Activated naive CD4-positive, alpha-beta T cell treated with anti-CD3 and anti-CD28 coated beads, Interleukin-2, amount 50 U/mL, for 72 hours (primary cell): ENCODE measurements at places on chromosomes 12 and 14. TPM values are rescaled to one million over a fixed set of nuclear protein-coding genes. Genes with fewer than 3 reads are reported as not detected.

DNA sequence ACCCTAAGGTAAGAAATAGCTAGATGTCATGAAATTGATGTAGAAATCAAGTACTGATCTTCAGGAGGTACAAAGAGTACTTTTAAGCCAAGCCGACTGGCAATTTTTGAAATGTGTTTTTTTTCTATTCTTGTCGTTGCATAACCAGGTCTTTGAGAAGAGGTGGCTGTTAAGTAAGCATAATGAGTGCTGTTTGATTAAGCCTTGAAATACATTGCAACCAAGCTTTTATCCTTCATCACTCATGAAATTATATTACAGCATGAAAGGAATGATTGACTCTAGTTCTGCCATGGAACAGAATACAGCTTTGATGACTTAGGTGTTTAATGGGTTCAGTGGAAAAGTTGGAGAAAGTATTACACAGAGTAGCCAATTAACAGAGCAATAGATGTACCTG is 1720.2 kb upstream of the SEL1L start:
- DNase-seq, result no peak

- DNase-seq, result no peak
Measured at GRCh38 chr12:48765753-48766162, 23.1 kb downstream of the ADCY6 start.

- DNase-seq, result no peak
Measured at GRCh38 chr12:51493281-51493680, 68.7 kb downstream of the SLC4A8 start.

DNA sequence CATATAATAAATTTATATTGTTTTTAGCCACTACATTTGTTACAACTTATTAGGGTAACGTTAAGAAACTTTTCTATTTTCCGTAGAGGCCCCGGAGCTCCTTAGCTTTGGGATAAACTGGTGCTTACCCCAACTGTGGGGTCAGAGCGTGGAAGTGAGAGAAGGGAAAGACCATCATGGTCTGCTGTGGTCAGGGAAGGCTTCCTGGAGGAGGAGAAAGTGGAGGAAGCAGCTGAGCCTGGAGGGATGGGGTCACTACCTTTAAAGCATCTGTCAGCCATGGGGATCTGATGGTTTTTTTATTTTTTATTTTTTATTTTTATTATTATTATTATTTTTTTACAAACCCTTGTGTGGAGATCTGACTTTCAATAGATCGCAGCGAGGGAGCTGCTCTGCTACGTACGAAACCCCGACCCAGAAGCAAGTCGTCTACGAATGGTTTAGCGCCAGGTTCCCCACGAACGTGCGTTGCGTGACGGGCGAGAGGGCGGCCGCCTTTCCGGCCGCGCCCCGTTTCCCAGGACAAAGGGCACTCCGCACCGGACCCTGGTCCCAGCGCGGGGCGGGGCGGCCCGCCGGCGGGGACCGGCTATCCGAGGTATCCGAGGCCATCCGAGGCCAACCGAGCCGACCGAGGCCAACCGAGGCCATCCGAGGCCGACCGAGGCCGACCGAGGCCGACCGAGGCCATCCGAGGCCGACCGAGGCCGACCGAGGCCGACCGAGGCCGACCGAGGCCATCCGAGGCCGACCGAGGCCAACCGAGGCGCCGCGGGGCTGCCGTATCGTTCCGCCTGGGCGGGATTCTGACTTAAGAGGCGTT is 1101.2 kb upstream of the TMEM132C start:
- DNase-seq, result peak; percentile 81

DNA sequence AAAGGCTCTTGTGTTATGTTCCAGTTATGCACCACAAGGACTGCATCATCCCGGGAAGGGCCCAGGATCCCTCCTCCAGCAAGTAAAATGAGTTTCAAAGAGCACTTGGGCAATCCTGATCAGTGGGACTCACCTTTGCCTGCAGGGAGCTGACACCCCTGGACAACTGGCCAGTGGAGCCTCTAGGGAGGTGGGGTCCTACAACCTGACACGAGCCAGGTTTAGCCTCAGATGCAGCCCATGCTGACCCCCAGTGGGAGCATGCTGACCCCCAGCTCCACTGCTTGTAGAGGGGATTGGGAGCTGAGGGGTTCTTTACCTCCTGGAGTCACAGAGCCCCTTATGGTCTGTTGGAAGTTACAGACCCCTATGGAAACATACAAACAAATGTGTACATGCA is 365.8 kb downstream of the CACNA1C start:
- DNase-seq, result no peak

DNA sequence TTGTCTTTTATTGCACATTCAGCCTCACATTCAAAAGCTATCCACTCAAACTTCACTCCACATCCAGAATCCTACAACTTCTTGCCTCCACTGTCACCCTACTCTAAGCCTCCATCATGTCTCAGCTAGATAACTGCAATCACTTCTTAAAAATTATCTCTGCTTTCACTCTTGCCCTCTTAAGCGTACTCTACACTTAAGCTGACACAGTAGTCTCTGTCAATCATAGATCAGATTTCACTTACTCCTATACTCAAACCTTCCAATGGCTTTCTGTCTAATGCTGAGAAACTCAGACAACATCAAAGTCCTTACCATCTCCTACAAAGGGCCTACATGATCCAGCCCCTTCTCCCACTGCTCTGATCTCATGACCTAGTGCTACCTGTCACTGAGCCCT is 304.1 kb downstream of the ITPR2 start:
- no peak for DNase-seq

DNA sequence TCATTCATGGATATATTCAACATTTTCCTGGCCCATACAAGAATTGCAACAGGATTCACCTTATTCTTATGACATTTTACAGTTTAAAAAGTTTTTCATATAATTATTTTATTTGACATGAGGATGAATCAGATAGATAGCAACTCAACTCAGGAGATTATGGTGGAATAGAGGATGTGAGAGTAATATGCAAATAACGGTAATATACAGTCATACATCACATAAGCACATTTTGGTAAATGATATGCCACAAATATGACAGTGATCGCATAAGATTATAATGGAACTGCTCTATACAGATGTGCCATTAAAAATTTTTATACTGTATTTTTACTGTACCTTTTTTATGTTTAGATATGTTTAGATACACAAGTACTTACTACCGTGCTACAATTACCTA is 24.1 kb upstream of the CRADD start:
- DNase-seq, result no peak

GRCh38 chr12:71892059-71892458 is 46.6 kb upstream of the TPH2 start:
- DNase-seq, result no peak

- DNase-seq, result no peak
Measured at GRCh38 chr14:96016501-96017160, 22.5 kb upstream of the C14orf132 start.

DNA sequence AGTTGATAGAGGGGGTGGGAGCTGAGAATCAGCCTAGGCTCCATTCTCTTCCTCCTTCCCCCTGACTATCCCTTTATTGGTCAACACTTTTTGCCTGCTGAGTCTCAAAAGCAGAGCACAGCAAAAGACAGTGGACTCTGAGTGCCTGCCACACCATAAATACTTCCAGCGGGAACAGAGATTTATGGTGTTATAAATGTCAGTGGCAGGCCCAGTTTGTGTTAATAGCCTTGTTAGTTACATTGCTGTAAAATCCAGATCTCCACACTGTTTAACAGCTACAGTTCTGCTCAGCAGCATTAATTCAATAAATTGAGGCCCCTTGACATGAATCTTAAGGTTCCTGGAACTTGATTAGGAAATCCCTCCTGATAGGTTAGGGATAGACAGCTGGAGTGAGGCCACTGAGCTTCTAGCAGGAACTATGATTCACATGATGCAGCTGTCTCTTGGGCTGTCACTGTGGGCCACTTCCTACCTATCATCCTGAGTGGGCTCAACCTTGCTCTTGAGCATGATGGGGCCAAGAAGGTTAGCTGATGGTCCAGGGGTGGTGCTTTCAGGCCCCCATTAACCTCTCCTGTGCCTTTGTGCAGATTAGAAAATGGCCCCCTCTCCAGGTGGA is 295.2 kb upstream of the SRRM4 start:
- no peak for DNase-seq

DNA sequence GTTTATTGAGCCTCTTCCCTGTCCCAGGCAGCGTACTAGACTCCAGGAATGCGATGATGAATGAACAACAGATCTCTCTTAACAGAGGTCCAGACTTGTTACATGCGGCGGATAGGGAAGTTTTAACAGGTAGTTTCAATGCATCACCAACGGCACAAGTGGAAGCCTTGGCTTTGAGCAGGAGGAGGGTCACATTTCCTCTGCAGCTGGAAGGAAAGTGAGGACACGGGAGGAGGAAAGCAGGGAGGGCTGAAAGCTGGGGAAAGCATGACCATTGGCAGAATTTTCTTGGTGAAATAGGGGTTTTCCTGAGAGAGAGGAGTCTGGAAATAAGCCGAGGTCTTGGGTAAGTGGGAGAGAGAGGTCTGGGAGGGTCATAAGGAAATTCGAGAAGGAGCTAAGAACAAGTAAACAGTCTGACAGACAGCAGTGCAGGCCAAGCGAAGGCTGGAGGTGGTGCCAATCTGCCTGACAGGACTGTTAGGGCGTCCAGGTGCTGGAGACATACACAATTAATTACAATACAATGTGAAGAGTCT is 15.4 kb downstream of the BHLHE41 start:
- no peak for DNase-seq

IGF1 gene
- total RNA-seq, result 1.4 TPM

PDZRN4 gene
- not detected for total RNA-seq

PLCZ1 gene
- not detected for total RNA-seq

NAV3 gene
- not detected for total RNA-seq

FAM186B gene
- 0.16 TPM for total RNA-seq
